NCI-H2107 (cell line): ENCODE measurements at places on chromosomes 2 and 18.

GRCh38 chr2:29326926-29327325, 211.7 kb downstream of the CLIP4 start:
- no peak for DNase-seq

DNA sequence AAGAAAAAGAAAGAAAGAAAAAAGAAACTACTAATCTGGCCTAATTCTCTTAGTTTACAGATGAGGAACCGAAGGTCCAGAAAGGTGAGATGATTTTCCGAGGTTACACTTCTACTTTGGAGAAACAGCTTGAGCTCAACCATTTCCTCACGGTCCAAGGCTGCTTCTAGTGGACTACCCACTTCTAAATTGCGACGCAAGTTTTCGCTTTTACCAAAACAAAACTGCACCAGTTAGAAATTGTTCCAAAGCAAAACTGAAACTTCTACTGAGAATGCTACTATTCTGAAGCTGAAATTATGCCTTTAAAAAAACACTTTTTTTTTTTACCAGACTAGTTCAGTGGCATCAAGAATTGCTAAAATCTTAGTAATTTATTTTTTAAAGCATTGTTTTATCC, 101.6 kb downstream of the INO80D start:
- no peak for DNase-seq

GRCh38 chr2:86442642-86443005, 1.5 kb downstream of the KDM3A start:
- no peak for DNase-seq

DNA sequence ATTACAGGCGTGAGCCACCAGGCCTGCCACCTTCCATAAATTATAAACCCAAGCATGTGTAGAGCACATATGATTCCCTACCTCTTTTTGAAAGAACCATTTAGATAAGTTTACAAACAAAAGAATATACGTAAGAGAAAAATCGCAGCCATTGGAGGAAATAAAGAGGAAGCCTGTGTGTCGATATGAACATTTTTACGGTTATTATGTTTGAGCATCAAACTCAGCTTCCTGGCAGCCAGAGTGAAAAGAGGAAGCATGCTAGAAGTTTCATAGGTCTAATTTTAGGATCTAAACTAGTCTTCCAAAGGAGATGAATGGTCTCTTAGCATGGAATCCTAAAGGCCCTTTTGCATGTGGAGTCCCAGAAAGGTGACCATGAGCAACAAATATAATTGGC, 104.3 kb downstream of the PLB1 start:
- no peak for DNase-seq

DNA sequence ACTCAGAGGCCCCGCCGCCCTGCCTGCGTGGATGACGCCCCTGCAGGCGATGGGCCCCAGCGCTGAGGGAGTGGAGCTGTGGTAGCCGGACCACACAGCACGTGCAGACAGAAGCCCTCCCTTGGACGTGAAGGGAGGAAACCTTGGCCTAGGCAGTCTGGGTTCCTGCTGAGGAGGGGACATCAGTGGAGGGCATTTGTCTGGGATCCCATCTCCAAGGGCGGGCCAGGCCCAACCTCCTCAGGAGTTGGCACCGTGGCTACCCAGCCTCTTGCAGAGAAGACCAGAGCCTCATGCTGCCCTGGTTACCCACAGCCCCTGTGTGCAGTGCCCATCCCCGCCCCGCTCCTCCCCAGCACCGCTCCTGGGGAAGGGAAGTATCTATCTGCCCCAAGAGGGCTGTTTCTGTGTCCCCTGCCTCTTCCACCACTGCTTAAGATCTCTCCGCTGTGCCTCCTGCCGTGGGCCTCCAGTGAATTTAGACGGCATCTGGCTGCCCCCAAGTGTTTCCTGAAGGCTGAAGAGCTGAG, 241.8 kb downstream of the KLHL29 start:
- DNase-seq: no peak
